ENCODE measurements at places on chromosomes 16 and 17. TPM values are rescaled to one million over a fixed set of nuclear protein-coding genes. Genes with fewer than 3 reads are reported as not detected.
A peak's percentile ranks its signal among the peaks of the same experiment; 100 is the strongest.

DNA sequence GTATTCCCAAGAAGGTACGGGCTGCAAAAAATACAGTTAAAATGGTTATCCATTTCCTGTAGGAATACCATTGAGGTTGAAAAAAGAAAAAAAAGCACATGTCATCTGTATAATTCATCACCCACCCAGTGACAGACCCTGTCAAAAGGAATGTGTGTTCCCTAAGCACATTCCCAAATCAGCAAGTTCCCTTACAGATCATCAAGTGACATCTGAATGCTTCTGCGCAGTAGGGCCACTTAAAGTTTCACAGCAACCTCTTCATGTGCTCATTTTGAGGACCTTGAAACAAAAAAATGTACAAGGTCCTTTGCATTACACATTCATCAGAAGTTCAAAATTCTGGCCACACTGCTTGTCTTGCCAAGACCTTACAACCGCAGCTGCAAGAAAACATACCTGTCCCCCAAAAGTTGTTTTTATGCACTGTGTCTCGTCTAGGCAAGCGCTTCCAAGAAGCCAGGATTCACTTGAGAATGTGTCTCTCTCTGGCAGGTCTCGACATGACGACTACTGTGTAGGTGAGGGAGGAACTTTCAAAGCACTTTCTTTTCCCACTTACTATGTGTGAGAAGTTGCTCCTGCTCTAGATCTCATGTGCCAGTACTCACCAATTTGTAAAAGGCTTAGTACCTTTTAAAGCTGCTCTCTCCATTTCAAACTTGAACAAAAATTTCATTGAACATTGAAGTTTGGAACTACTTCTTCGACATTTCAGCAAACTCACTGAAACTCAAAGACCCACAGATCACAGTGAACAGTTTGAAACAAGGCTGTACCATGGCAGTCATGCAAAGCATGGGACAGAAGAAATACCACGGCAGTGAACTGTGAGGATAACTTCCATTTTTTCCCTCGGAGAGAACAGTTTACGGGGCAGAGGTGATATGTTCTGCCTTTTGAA is 4.3 kb upstream of the POLG2 start:
- DNase-seq, result no peak

IRF8 gene
- total RNA-seq, result 210 TPM

- no peak for DNase-seq
Measured at GRCh38 chr16:85662482-85662812, 26.3 kb downstream of the GINS2 start.

GRCh38 chr16:25692351-25692741 is 587 bp downstream of the HS3ST4 start:
- DNase-seq, result no peak

NR1D1 gene
- 8.7 TPM for total RNA-seq

AGRP gene
- not detected for total RNA-seq

KCNJ12 gene
- total RNA-seq, result 0.17 TPM

SYNGR2 gene
- total RNA-seq, result 45.5 TPM

- no peak for DNase-seq
Measured at GRCh38 chr17:27320222-27320560, 26.3 kb downstream of the WSB1 start.

APOBR gene
- total RNA-seq, result 3.4 TPM

DNA sequence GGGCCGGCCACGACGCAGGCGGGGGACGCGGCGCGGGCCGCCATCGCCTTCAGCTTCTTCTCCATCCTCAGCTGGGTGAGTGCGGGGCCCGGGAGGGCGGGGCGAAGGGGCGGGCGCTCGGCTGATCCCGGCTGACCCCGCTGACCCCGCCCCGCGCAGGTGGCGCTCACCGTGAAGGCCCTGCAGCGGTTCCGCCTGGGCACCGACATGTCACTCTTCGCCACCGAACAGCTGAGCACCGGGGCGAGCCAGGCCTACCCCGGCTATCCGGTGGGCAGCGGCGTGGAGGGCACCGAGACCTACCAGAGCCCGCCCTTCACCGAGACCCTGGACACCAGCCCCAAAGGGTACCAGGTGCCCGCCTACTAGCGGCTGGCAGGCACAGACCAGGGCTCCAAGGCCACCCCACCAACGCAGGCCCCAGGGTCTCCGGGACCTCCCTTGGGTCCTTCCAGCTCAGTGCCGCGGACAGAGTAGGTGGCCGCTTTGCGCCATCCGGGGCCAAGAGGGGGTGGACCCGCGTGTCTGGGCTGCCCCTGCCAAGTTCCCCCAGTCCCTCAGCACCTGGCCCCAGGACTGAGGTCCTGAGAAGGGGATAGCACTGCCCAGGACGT is 3.0 kb downstream of the SYNGR3 start:
- DNase-seq, result no peak

TNP2 gene
- not detected for total RNA-seq

AANAT gene
- not detected for total RNA-seq

GRCh38 chr17:2943981-2944380 is 119.4 kb downstream of the OR1D5 start:
- no peak for DNase-seq

DNA sequence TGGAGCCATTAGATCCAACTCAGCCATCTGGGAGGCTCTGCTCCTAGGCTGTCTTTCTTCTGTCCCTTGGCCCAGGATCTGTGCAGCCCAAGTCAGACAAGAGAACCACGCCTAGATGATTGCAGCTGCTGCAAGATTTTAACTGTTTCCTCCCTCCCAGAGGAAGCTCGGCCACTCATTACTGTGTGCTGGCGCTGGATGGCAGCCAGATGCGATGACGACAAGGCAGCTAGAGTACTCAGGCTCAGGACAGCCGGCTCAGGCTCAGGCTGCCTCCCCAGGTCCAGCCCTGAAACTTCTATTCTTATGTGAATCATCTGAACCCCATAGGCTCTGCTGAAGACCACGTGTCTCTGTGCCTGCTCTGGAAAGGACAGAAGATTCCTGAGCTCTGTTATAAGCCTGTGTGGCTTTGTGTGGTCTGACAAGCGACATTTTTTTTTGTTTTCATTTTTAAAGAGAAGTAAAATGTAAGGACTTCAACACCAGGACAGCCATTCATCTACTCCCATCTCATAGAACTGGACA is 32.1 kb upstream of the FBXW10B start:
- DNase-seq, result peak; percentile 33

- DNase-seq, result no peak
Measured at GRCh38 chr17:49998836-49999511, 4.0 kb upstream of the DLX3 start.

GRCh38 chr16:66405057-66405783 is 21.9 kb upstream of the BEAN1 start:
- no peak for DNase-seq
